NCI-H1417 (cell line): ENCODE measurements at places on chromosomes 3 and 15.
A peak's percentile ranks its signal among the peaks of the same experiment; 100 is the strongest.

DNA sequence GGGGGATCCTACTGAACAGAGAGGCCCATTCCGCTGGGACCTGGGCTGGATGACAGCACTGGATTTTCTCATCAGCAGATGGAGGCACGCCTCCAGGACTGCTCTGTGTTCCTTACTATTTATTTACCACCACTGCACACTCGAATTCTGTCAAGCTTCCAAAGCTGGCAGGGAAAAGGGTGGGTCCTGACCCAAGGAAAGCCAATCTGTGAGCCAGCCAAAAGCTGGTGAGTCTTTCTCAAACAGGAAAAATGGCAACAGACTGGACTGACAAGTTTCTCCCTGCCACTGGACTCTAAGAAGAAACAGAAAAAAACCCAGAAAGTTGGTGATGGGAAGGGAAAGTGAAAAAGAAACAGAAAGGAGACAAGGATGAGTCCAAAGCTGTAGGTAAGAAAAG, 37.8 kb downstream of the CD47 start:
- DNase-seq, result no peak

GRCh38 chr3:112681822-112682325, 40.9 kb upstream of the CCDC80 start:
- DNase-seq, result peak; percentile 28

DNA sequence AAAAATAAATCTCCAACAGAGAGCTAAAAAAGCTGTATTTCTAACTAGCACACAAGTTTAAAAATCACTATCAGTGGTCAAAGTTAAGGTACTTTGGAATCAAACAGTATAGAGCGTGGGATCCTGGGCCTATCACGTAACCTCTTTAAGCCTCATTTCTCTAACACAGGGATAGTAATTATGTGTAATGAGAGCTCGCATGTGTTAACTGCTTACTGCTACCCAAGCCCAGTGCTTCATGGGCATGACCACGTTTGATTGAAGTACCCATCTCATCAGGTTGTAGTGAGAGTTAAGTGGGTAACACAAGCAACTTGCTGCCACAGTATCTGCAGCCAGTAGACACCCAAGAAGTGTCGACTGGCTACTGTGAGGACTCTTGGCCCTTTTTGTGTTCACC, 28.2 kb upstream of the NOX5 start:
- DNase-seq, result peak; percentile 52

DNA sequence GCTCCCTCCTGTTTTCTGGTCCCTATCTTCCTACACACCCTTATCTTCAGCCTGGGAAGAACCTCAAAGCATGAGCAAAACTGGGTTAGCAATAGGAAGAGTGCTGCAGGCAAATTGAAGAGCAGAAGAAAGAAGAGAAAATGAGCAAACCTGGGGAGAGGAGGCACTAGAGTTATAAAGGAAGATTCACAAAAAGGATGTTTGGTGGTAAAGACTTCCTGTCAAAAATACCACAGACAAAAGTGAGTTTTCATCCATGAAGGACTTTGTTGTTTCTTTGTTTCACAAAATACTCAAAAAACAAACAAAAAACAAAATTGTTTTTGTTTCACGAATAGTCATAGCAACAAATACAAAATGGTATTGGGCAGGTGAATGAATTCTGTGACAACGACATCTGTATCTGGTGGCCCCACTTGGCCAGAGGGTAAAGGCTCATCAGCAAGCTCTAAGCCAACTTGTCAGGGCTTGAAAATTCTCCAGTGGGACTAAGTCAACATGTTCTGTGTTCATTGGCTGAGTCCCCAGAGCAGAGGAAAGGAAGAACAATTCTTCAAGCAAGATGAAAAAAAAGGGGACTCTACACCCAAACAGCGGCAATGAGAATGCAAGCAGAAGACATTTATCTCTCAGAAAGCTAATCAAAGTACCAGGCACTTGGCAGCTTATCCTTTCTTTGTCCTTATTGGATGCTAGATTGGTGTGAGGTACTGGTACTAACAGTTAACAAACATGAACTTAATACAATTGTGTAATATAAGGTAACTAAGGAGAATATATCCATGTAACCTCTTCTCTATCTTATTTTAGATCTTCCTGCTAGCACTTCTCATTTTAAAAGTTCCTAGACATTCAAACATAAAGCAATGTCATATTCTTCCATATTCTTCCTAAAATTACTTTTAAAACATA, 9.7 kb downstream of the ATP8B4 start:
- no peak for DNase-seq

DNA sequence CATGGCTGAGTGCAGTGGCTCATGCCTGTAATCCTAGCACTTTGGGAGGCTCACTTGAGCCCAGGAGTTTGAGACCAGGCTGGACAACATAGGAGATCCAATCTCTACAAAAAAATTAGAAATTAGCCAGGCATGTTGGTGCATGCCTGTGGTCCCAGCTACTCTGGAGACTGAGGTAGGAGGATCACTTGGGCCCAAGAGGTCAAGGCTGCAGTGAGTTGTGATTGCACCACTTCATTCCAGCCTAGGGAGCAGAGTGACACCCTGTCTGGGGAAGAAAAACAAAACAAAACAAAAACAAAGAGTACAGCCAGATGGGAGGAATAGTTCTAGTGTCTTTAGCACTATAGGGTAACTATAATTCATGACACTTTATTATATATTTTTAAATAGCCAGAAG, 26.2 kb upstream of the COMMD4 start:
- no peak for DNase-seq

DNA sequence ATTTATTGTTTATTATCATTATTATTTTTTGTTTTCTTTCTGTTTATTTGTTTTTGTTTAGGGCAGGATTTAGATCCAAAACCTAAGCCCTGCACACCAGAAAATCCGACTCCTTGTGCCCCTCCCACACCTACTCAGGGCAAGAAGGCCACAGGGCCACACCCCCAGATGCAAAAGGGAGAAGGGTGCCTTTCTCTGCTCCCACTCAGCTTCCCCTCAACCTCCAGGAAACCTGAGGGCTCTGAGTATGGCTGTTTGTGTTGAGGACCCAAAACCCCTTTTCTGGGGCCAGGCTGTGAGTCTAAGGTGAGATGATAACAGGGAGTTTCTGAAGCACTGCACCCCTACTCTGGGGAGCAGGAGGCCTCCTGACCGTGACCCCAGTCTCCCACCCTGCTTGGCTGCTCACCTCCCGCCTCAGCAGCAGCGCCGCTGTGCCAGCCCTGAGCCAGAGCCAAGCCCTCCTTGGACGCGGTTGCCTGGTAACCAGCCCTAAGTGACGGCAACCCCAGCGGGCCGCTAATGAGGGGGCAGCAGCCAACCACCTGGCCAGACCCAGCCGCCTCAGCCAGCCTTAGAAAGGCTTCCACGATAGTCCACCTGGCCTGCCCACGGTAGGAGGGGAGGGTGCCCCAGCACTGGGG, 6.4 kb upstream of the C15orf39 start:
- DNase-seq, result peak; percentile 99

GRCh38 chr3:59251869-59252268, 202.0 kb upstream of the CFAP20DC start:
- no peak for DNase-seq

- no peak for DNase-seq
These were observed 88.6 kb downstream of the SLCO3A1 start for GRCh38 chr15:91941871-91942658.

- DNase-seq, result no peak
These were observed 32.9 kb downstream of the PIK3CA start for GRCh38 chr3:179181021-179181472.
